Endothelial cell of umbilical vein (primary cell): ENCODE measurements at places on chromosomes 2 and 18. TPM values are rescaled to one million over a fixed set of nuclear protein-coding genes. Genes with fewer than 3 reads are reported as not detected.

GRCh38 chr2:2796207-2796606 is 465.1 kb upstream of the MYT1L start:
- DNase-seq = no peak

DNA sequence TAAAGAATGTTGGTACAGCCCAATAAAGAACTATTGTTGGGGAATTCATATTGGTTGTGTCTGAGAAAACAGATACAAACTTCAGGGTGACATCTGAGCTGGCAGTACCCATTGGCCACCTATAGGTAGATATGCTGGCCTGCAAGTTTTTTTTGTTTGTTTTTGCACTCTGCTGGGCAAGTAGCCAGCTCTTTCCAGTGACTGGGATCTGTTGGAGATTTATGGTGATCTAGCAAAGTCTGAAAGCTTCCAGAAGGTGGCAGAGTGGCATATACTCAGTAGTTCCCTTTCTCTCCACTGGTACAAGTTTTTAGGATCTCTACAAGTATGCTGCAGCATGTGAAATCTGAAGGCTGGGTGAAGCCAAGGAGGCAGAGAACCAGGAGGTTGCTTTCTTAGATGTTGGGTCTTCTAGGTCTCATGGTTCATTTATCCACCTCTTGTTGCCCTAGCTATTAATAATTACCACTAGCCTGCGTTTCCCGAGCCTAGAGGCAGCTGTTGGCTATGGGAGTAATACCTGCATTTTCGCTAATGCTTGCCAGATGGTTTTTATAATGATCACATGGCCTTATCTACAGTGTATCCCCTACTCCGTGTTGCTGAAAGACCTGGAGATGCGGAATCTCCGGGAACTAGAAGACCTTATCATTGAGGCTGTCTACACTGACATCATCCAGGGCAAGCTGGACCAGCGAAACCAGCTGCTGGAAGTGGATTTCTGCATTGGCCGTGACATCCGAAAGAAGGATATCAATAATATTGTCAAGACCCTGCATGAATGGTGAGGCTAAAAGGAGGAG is 9.5 kb downstream of the COPS7B start:
- peak; percentile 89 for DNase-seq

GRCh38 chr2:207150284-207150683 is 15.5 kb downstream of the KLF7 start:
- DNase-seq = no peak

DNA sequence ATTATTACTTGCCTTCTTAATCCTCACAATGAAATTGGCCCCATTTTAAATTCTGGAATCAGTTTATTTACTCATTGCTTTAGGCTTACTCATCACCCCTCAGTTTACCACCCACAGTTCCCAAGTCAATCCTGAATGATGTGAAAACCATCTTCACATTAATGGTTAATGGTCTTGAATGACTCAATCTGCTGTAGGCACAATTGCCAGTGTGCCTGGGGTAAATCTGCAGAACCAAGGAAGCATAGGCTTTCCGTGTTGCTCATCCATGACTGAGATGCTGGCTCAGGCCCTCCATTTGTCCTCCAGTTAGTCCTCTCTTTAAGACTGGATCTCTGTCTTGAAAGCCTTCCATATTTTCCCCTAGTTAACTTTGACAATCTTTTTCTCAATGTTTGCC is 164.5 kb downstream of the PMAIP1 start:
- DNase-seq = no peak

GRCh38 chr2:54081574-54081973 is 33.8 kb upstream of the ACYP2 start:
- no peak for DNase-seq

Gene ECEL1
- total RNA-seq = not detected in 2 replicates

DNA sequence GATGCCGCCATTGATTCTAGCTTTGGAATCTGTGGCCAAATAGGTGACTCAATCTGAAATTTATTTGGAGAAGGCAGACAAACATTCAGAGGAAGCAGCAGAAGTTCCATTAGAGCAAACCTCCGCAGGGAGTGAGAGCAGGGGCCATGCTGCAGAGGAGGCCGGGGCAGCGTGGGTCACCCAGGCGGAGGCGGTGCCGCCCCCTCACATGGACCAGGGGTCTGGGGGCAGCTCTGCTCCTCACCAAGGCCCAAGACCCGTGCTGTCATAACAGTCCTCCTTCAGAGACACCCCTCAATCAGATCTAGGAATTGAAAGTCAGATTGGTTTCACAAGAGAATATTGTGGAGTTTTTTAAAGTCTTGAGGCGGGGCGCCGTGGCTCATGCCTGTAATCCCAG is 92.4 kb downstream of the GBX2 start:
- DNase-seq = no peak

GRCh38 chr2:84823229-84823628 is 57.7 kb downstream of the TRABD2A start:
- no peak for DNase-seq

Gene LOXHD1
- total RNA-seq = not detected in 2 replicates

Gene AGAP1
- total RNA-seq = 19.5 and 20.9 TPM in 2 replicates
